ENCODE measurements at places on chromosomes 6 and 20.

DNA sequence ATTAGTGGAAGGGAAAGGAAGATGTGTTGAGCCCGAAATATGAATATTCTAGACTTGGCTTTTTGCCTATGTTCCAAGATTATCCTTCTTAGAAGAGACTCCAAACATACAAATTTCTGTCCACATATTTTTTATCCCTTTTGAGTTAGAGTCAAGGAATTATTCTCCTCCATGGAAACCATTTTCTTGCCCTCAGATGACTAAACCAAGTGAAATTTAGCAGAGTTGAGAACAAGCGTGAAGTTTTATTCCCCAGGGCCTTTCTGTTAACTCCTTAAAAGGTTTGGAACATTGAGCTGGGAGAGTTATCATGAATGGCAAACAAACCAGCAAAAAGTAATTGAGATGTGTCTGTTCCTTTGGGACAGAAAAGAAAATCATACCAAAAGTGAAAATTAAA, 286.1 kb upstream of the PLCB4 start:
- no peak for DNase-seq

- DNase-seq = no peak
Measured at GRCh38 chr6:148599967-148600426, 146.8 kb upstream of the UST start.

GRCh38 chr20:62494537-62494936, 18.7 kb upstream of the GATA5 start:
- DNase-seq = no peak

DNA sequence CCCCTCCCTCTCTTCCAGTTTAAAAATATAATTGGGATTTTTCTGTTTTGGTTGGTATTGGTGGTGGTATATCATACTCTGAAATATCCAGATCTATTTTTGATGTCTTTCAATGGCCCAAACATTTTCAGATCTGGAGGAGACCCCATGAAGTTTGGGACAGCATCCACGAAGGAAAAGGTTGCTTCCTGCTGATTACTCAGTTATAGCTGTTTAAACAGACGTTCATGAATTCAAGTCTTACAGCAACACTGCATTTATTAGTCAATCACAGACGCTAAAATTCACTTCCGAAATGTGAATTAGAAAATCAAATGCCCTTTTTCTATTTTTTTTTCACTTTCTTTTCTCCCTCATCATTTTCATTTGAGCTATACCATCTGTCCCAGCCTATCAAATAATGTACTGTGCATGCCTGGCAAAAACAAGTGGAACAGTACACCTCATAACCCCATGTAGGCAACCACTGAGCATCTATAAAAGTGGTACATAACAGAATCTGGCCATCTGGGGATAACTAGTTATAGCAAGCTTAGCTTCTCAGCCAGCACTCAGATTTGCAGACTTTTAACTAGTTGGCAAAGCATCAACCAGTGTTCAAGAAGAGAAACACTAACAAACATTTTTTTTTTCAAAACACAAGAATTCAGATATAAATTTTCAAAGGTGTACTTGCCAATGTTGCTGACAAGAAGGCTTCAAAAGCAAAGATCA, 124.5 kb downstream of the HIVEP2 start:
- DNase-seq = no peak

- DNase-seq = no peak
Measured at GRCh38 chr6:64243618-64244017, 608.0 kb downstream of the PHF3 start.

DNA sequence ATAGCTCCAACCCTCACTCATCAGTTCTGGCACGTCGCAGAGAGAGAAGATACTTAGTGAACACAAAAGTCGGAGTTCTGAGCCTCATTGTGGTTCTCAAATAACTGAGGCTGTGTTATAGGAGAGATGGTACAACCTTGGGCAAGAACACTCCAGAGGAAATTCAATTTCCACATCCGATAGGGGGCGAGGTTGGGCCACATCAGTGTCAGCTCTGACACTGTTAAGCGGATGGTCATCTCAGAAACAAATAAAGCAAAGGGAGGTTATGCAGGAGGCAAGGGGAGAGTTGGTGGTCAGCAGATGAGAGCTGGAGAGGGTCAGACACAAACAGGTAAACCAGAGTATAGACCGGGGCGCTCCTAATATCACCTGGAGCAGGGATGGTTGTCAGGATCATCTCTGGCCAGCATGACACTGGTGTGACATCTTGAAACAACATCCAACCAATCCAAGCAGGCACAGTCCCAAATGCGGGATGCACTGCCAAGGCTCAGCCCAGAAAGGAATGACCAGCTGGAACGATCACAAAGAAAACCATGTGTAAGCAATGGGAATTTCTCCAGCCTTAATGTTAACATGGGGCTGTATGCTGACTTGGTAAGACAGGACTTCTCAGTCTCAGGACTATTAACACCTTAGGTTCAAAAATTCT, 331.8 kb downstream of the HACE1 start:
- no peak for DNase-seq

DNA sequence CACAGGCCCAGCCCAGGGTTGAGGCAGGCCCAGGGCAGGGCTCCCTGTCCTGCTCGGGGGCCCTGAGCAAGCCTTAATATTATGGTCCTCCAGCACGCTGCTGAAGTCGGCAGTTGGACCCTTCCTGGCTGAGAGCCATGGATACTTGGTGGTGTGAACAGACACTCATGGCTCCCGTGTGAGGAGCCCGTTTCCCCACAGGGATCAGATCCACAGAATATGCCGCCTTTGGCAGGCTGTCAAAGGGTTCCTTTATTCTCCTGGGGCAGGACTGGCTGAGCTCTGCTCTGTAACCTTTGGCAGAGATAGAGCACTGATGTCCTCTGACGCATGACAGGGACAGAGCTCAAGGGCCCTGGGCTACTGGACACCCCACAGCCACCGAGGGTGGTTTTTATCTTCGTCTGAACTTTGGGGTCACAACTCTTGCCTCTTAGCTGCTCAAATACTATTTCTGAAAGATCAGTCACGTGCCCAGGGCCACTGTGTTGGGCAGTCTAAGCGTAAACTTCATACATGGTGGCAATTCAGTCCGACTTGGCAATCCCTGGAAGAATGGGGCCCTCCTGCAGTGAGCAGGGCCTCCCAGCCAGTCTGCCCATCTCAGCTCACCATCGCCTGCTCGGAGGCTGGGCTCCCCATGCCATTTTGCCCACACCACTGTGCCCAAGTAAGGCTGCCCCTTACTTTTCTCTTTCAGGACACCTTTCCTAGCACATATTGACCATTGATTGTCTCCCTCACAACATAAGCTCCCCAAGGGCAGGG, 49.1 kb downstream of the TTI1 start:
- no peak for DNase-seq

DNA sequence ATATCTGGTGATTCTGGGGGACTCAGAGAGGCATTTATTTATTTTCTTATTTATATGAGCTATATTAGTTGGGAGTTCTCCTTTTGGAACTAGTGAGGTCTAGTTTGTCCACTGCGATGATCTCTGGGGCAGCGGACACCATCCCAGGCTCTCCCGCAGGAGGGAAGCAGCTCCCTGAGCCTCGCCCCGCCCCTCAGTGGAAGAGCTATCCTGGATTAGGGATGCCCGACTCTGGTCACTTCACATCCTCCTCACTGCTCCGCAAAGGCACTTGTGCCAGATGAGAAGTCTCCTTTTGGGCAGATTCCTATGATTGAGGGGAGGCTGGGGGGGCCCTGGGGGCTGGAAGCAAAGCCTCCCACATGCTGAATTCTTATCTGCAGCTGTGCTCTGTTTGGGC, 3.6 kb upstream of the MAS1 start:
- DNase-seq = no peak

DNA sequence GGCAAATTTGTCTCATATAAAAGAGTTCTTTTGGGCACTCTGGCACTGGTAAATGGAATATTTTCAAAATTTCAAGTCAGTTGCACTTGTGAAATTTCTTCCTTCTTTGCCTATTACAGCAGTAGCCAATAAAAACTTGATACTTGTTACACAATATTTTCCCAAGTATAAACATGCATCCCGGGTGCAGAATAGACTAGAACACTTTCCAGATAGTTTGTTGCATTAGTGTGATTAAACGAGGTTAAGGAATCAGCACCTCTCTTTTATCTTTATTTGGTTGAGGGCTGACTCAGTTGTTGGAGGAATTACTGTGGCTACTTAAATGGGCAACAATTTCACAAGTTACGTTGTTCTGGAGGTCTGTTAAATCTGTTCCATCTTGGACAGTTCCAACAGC, 467.5 kb downstream of the CDKAL1 start:
- DNase-seq = no peak

- DNase-seq = no peak
Measured at GRCh38 chr6:55632953-55633352, 54.0 kb upstream of the HMGCLL1 start.

GRCh38 chr6:149319422-149319821, 1.9 kb downstream of the TAB2 start:
- no peak for DNase-seq

GRCh38 chr6:33163540-33163939, 28.7 kb downstream of the COL11A2 start:
- DNase-seq = no peak

- no peak for DNase-seq
Measured at GRCh38 chr6:2035826-2036709, 209.3 kb downstream of the GMDS start.

DNA sequence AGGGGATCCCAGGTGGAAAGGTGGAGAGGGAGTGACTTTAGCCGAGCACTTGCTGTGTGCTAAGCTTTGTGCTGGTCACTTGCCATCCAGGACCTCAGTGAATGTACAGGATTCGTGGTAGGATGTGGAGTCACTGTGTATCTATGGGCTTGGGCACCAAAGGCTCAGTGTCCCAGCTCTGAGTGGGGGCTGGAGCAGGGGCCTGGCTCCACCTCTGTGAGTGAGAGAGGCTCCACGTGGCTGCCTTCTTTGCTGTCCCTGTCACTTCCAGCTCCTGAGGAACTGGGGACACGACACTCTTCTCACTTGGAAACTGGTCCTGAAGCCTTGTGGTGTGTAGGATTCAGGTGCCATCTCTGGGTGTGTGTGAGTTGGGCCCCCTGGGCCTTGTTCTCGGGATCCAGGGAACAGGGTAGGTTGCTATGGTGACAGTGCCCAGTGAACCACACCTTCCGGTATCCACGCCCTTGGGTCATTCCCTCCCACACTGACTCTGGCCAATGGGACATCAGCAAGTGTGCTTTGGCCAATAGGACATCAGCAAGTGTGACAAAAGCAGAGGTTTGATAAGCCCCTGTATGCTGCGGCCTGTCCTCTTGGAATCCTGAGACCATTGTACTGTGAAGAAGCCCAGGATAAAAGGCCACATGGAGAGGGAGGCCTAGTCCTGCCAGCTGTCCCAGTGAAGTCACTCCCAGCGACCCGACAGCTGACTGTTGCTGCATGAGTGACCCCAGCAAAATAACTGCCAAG, 87.7 kb downstream of the CDH22 start:
- no peak for DNase-seq

GRCh38 chr6:113009682-113010081, 662.6 kb downstream of the RFPL4B start:
- no peak for DNase-seq

- DNase-seq = no peak
Measured at GRCh38 chr20:59163631-59164530, at the start of gene ZNF831. Gene ZNF831, plus strand, starts transcription at chr20:59163821. Its CDS starts 27,199 bp downstream, at chr20:59191020.

DNA sequence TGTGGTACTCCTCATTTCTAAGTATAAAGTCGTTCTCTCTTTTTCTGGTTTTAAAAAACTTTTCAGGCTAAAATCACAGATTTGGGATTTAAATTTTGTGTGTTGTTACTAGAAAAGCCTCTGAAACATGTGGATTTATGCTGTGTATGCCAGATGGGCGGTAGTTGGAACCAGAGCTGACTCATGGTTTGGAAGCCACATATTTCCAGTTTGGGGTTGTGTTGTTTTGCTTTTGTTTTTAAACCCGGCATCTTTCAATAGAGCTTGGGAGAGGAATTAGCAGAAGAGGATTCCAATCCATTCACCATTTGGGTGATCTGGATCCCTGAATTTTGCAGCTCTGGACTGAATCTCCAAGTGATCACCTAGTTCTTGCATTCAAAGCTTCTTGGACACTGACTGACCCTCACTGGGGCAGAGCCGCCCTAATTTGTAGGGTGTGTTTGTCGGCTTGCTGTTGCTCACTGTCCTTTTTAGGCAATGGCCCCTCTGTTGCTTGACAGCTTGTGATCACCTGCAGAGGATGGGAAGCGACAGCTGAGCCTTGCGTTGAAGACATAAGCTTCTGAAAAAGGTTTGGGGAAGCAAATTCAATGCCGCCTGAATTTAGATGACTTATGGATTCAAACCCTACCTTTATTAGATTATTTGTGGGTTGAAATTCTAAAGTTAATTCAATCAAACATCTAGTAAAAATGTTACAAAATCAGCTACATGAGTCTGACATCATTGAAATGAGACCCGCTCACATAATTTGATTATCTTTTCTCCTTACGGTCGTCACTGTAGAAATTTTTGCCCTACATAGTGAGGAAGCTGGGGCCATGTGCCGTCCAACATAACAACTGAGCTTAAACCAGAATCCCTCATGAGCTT, 79.9 kb upstream of the CD83 start:
- no peak for DNase-seq

GRCh38 chr6:95856876-95857364, 158.9 kb upstream of the FUT9 start:
- DNase-seq = no peak

DNA sequence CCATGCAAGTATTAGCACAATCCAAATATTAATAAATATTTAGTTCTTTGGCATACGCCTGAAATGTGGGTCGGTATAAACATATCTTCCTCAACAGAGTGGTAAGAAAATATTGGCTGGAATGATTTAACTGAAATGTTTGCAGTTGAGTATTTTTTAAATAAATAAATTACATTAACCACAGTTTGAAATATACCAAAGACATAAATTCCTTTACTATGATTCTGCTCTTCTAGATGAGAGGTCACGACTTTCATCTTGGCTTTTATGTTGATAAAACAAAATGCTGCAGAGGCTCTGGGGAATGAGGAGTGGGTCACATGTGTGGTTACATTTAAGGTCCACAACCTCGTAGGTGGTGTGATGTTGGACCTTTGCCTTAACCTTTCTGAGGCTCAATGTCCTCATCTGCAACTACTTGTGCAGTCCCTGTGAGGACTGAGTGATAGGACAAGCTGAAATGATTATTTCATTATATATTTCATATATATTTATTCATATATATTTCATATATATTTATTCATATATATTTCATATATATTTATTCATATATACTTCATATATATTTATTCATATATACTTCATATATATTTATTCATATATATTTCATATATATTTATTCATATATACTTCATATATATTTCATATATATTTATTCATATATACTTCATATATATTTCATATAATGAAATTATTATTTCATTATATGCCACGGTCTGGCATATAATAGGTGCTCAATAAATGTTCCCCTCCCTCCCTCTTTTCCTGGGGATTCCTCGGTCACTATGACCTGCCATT, 107.4 kb downstream of the SAMD5 start:
- DNase-seq = no peak
